Vagina (tissue), 2 donors: ENCODE measurements at places on chromosomes 3 and 15. TPM values are rescaled to one million over a fixed set of nuclear protein-coding genes. Genes with fewer than 3 reads are reported as not detected.

DNA sequence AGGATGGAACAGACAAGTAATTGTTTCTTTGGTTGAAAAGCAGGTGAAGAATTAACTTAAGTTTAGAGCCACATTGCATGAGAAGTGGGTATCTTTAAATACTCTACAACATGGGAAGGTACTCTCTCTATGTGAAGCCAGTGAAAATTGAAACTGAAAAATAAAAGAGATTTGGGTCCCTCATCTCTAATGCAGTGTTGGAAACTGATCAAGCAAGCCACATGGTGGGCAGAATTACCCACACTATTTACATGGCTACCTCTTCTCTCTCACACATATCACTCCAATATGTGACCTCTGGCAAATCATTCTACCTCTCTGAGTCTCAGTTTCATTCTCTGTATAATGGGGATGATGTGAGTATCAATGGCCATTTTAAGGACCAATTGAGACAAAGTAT lies 339.0 kb downstream of the IL5RA start:
- no peaks in the 10 kb centered on the region for H3K4me1 ChIP-seq
- H3K36me3 ChIP-seq = no peaks in the 10 kb centered on the region
- DNase-seq = no peak

DNA sequence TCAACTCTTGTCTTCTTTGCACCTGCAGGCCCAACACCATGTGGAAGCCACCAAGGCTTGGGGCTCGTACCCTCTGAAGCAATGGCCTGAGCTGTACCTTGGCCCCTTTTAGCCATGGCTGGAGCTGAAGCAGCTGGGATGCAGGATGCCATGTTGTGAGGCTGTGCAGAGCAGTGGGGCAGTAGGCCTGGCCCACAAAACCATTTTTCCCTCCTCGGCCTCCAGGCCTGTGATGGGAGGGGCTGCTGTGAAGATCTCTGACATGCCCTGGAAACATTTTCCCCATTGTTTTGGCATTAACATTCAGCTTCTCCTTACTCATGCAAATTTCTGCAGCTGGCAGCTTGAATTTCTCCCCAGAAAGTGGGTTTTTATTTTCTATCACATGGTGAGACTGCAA lies 58.5 kb downstream of the DPH6 start:
- peaks cover under 1% of the 10 kb centered on the region for H3K4me1 ChIP-seq
- H3K36me3 ChIP-seq = no peaks in the 10 kb centered on the region
- DNase-seq = no peak
- no peaks in the 10 kb centered on the region for H3K27me3 ChIP-seq
- H3K27ac ChIP-seq = no peak overlapping the region

GRCh38 chr15:85274315-85275050 lies 105.9 kb upstream of the AKAP13 start:
- H3K4me3 ChIP-seq = no peak overlapping the region
- H3K36me3 ChIP-seq = no peaks in the 10 kb centered on the region
- no peak overlapping the region for H3K27ac ChIP-seq

- no peak overlapping the region for H3K4me3 ChIP-seq
- H3K27me3 ChIP-seq = no peaks in the 10 kb centered on the region
- no peaks in the 10 kb centered on the region for H3K36me3 ChIP-seq
- no peak for DNase-seq
- peaks cover 11% of the 10 kb centered on the region for H3K4me1 ChIP-seq
Observed at GRCh38 chr3:57840473-57840872, 84.4 kb downstream of the SLMAP start.

DNA sequence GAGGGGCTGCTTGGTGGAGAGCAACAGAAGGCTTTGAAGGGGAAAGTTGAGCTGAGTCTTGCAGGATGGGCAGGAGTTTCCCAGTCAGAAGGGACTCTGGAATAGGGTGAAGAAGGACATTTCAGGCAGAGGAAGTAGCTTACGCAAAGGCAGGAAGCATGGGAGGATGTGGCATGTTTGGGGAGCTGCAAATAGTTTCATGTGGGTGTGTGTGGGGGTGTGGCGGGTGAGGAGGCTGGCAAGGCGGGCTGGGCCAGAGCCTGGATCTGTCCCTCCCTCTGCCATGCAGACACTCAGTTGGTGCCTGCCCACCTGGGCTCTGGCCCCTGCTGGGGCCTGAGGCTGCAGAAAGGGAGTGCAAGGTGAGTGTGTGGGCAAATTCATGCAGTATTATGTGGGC lies 10.4 kb downstream of the TEX264 start:
- H3K36me3 ChIP-seq = peaks cover 31% of the 10 kb centered on the region
- H3K4me1 ChIP-seq = peaks cover 56% of the 10 kb centered on the region

DNA sequence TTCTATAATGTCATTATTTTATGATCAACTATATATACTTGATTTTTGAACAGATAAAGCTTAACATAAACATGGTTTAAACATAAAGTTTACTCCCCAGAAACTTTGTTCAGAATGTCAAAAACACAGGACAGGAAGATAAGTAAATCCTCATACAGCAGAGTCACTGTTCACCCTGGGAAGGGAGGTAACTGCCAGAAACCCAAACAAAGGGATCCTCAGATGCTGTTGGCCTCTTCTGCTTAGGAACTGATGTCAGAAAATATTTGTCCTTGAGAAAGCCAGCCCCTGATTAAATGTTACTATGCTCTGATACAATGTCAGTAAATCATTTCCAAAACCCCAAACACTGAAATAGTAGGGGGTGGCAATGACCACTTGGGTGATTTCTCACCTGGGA lies 185.3 kb downstream of the TJP1 start:
- no peak overlapping the region for H3K27ac ChIP-seq
- H3K4me3 ChIP-seq = no peak overlapping the region
- no peaks in the 10 kb centered on the region for H3K27me3 ChIP-seq

- H3K27me3 ChIP-seq = no peaks in the 10 kb centered on the region
- no peak for DNase-seq
- H3K4me3 ChIP-seq = peak overlapping the region; percentile 80
- H3K36me3 ChIP-seq = peaks cover 8% of the 10 kb centered on the region
Observed at GRCh38 chr15:40695469-40695890, 506 bp downstream of the RAD51 start.

DNA sequence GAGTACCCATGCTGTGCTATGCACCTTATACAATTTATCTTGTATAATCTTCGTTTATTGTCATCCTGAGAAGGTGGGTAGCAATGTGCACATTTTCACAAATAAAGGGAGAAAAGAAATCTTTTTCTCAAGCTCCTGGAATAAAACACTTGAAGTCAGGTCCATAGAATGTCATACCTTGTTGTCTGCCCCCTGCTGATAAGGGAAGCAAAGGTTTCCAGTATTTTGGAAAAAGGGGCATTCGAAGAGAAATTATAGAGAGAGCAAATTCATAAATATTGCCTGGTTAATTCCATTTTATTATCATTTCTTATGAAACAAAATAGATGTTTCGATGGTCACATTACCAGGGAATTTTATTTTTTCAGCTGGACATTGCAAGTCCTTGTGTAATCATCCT lies 277.8 kb downstream of the RAP2B start:
- no peak for DNase-seq
- H3K27ac ChIP-seq = no peak overlapping the region
- no peaks in the 10 kb centered on the region for H3K27me3 ChIP-seq
- no peaks in the 10 kb centered on the region for H3K4me1 ChIP-seq

DNA sequence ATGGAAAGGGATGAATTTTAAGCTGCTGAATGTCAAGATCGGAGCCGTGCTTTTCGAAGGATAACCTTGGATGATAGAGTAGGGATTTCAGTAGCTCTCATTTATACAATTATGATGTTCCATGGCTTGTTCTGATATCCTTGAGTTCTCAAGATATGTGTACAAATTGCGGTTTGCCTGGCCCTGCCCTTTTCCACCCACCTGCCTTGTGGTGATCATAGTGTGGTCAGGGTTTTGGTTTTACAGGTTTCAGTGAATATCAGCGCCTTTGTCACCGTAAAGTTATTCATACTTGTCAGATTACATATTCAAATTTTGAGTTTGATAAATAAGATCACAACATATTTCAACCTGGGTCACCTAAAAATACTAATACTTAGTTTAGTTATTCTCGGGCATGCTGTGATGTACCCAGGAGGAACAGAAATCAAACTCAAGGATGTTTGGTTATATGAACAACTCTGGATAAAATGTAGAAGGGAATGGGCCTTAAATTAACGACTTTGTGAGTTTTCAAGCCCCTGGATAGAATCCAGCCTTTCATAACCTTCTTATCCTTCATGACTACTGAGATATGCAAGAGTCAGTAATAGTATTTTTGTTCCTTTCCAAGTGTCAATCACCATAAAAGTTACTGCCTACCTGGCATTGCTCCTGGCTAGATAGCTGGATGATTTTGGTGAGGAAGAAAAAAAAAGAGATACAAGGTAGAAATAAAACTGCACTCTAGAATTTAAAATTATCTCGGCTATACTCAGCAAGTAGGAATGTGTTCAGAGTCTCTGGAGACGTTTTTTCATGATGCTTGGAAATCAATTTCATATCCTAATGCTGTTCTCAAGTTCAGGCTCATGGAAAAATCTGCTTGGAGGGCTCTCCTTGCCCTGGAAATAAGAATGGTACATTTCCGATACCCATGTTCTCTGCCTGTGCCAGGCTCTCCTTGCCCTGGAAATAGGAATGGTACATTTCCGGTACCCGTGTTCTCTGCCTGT lies 209.2 kb upstream of the TPRG1 start:
- H3K4me1 ChIP-seq = no peaks in the 10 kb centered on the region
- no peaks in the 10 kb centered on the region for H3K36me3 ChIP-seq
- peak overlapping the region; percentile 1 for H3K27ac ChIP-seq
- H3K4me3 ChIP-seq = no peak overlapping the region

DNA sequence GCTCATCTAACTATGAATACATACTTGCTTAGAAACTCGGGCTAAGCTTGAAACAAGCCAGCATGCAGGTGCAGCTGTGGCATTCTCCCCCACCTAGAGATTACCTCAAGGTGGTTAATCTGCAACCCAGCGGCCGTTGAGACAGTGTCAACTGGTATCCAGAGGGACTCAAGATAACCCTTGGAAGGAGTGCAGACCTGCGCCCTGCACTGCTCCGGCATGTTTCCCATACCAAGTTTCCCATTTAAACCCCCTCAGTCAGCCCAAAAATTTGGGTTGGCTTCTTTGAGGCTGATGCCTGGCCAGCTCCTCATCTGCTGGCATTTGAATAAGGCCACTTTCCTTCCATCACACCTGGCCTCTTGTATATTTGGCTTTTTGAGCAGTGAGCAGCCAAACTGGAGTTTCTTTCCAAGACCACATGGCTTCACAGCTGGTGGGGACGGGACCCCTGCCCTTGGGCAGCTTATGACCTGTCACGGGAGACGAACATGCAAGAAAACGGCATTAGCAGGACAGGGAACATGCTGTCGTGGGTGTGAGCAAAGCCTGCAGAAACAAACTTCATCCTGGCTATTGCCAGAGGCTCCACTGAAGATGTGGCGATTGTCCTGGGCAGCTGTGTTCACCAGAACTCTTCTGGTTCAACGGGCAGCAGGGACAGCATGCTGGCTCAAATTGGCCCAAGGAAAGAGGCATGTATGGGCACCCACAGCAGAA lies 98.2 kb downstream of the PLXNA1 start:
- H3K4me3 ChIP-seq = no peak overlapping the region
- H3K36me3 ChIP-seq = no peaks in the 10 kb centered on the region
- H3K27ac ChIP-seq = no peak overlapping the region
- DNase-seq = no peak
- no peaks in the 10 kb centered on the region for H3K4me1 ChIP-seq
- no peaks in the 10 kb centered on the region for H3K27me3 ChIP-seq

DNA sequence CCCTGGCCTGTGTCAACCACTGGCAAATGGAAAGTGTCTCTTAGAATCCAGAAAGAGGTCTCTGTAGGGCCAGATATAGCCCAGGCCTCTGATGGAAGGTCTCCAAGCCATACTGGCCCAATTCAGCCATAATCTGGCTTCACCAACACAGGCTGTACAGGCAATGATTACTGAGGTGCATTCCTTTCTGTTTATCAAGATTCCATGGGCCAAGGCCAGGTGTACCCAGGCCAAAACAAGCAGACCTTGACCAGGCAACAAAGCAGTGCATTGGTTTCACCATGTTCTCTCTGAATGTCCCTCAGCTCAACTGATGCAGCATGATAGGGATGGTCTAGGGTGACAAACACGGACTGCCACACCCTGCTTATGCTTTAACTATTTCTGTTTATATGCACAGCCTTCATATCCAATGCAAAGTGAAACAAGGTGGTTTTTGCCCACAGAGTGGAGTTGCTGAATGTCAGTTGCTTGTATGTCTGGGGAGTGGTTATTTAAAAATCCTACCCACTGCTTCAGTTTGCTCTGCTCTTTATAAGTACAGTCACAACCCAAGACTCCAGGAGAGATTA lies 25.2 kb downstream of the CCNL1 start:
- no peak overlapping the region for H3K4me3 ChIP-seq
- no peaks in the 10 kb centered on the region for H3K36me3 ChIP-seq
- H3K27ac ChIP-seq = no peak overlapping the region

DNA sequence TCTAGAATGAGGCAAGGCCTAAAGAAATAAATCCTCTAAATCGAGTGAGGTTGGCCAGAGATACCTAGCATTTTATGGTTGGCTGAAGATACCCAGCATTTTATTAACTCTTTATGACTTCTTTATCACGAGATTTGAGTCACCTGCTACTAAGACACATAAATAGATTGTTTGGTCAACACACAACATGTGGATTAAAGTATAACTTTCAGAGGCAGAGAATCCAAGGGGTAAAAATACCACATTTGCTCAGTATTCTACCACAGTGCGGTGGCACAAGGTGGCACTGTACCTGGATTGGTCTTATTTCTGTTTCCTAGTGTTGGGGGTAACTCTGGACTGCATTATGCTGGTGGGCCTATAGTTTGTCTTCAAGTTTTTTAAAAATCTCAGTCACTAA lies 27.0 kb upstream of the VILL start:
- peaks cover 28% of the 10 kb centered on the region for H3K4me1 ChIP-seq
- DNase-seq = no peak
- no peaks in the 10 kb centered on the region for H3K36me3 ChIP-seq

DNA sequence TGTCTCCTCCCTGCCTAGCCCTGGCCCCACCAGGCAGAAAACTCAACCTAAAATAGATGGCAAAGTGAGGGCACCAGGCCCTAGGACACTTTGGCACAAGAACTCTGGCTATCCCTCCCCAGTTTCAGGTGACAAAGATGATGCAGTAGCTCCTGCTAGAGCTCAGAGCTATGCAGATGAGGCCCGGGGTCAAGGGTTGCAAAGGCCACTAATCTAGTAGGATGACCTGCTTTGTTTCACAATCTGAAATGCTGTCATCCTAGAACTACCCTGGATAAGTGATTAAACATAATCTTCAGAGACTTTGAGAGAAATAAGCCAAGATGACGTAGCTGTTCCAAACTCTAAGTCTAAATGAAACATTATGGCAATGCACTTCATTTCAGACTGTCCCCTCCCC lies 24.0 kb upstream of the PIK3R4 start:
- no peaks in the 10 kb centered on the region for H3K27me3 ChIP-seq
- no peak for DNase-seq
- no peaks in the 10 kb centered on the region for H3K4me1 ChIP-seq
- no peak overlapping the region for H3K4me3 ChIP-seq
- no peak overlapping the region for H3K27ac ChIP-seq

EBLN2 gene
- 6.4 TPM for total RNA-seq

STAC gene
- total RNA-seq = 3.9 TPM

GPR62 gene
- not detected for total RNA-seq

GASK1A gene
- total RNA-seq = 10.6 TPM
